Kidney epithelial cell (primary cell): ENCODE measurements at places on chromosomes 12 and 14. TPM values are rescaled to one million over a fixed set of nuclear protein-coding genes. Genes with fewer than 3 reads are reported as not detected.

The SERPINA9 gene
- total RNA-seq = not detected in 2 replicates

The PLEKHD1 gene
- total RNA-seq = 0.41 and 0.84 TPM in 2 replicates

The CYP27B1 gene
- 4.3 and 5.2 TPM in 2 replicates for total RNA-seq

The ST8SIA1 gene
- 0.14 and 0.21 TPM in 2 replicates for total RNA-seq

The KRT6C gene
- not detected in 2 replicates for total RNA-seq

The IL22 gene
- not detected in 2 replicates for total RNA-seq

The KRT6A gene
- total RNA-seq = 0.21 and 0.27 TPM in 2 replicates

The LALBA gene
- total RNA-seq = not detected in 2 replicates

The CMAS gene
- total RNA-seq = 20.4 and 30.2 TPM in 2 replicates

The PPP4R4 gene
- 0.68 and 2.4 TPM in 2 replicates for total RNA-seq

The EPYC gene
- total RNA-seq = not detected in 2 replicates

The TTC9 gene
- 16.5 and 18.1 TPM in 2 replicates for total RNA-seq

The FAIM2 gene
- total RNA-seq = not detected in 2 replicates

- DNase-seq = no peak
Observed at GRCh38 chr12:131753005-131753404, 42.1 kb downstream of the SFSWAP start.

DNA sequence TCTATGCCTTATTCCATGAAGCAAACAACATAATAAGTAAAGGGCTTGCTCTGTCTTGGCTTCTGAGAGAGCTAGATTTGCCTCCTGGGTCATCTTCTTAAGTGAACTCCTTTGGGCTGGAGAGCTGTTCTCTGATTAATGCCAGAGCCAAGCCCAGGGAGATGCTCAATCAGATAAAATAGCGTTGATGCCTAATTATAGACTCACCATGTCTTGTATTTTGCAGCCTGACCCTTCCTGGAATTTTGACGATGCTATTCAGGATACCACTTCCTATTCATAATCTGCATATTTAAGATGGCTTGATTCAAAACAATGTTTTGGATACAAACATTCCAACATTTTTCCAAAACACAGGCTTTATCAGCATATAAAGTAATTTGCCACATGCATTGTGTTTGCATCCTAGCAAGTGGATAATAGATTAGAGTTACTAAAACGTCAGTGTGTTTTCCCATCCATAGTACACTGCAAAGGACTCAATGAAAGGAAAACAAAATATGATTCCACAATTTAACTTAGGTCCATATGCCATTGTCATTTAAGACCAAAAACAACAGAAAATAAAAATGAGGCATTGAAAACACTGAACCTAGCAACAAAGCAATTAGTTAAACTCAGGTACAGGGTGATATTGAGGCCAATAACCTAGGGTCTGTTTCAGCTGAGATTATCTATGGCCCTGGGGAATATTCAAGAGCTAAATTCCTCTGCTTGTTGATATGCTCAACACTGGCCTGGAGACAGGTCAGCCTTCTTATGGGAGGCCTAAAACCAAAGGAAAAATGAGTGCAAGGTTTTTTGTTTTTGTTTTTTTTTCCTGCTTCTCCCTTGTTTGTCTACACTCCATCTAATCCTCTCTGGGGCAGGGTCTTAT is 184.2 kb upstream of the FOXN3 start:
- no peak for DNase-seq

GRCh38 chr14:67962215-67962644 is 142.7 kb downstream of the RAD51B start:
- no peak for DNase-seq

DNA sequence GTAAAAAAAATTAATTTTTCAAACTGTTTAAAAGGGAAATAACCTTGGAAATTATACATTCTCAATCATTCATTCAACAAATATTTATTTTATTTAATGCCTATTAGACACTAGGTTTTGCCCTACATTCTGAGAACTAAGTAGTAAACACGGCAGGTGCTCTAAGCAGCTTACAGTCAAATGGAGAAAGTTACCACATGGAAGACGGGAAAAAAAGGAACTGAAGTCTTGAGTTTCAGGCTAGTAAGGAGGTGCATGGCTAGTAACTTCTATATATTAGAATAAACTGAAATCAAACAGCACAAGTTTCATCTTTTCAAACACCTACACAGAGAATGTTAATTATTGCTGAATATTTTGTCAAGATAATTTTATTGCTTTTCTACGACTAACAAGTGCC is 52.9 kb downstream of the C12orf42 start:
- DNase-seq = no peak

- DNase-seq = no peak
Observed at GRCh38 chr14:76446486-76446885, 70.5 kb downstream of the ESRRB start.

DNA sequence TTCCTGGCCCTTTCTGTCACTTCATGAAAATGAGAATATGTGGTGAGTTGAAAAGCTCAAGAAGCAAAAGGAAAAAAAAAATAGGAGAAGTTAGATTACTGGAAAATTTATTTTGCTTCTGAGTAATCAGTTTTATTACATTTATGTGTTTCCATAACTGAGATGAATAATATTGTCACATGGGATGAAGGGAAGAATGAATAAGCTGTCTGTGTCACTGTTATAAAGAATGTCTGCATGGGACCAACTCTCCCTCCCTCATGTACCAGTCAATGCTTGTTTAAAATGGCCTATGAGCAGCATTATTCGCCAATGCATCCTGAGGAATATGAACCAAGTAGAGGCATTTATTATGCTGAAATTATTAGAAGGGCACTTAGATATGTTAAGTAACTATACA is 246.3 kb downstream of the PRKD1 start:
- no peak for DNase-seq

GRCh38 chr14:23319746-23320583 is 1.3 kb upstream of the PABPN1 start:
- no peak for DNase-seq

GRCh38 chr12:119665164-119665929 is 2.6 kb upstream of the PRKAB1 start:
- DNase-seq = no peak

DNA sequence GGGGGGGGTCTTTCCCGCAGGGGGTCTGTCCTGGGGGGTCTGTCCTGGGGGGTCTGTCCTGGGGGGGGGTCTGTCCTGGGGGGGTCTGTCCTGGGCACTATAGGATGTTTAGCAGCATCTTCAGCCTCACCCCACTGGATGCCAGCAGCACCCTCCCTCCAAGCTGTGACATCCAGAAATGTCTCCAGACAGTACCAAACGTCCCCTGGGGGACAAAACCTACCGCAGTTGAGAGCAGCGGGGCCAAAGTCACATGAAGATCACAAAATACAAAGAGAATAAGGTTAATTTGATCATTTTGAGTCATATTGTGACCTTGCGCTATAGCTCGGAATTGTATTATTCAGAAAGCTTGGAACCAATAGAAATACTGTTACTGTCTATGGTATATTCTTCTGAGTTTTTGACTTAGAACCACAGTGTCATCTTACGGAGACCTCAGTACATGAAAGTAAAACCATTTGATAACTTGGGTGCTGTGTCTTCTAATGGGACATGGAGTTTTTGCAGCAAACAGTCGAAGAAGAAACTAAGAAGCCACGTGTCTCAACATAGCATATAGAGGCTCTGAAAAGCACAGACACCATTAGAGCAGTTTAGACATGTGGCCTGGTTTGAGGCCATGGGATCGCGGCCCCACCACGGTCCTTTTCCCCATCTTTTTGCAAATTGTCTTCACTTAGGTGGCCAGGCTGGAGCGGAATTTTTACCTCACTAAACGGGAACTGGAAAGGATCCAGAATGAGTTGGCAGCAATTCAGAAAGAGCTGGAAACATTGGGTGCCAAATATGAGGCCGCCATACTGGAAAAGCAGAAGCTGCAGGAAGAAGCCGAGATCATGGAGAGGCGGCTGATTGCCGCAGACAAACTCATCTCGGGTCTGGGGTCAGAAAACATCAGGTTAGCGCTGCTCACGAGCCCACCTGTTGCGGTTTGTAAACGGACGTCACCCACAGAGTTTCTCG is 59.9 kb downstream of the CCDC92 start:
- DNase-seq = no peak

DNA sequence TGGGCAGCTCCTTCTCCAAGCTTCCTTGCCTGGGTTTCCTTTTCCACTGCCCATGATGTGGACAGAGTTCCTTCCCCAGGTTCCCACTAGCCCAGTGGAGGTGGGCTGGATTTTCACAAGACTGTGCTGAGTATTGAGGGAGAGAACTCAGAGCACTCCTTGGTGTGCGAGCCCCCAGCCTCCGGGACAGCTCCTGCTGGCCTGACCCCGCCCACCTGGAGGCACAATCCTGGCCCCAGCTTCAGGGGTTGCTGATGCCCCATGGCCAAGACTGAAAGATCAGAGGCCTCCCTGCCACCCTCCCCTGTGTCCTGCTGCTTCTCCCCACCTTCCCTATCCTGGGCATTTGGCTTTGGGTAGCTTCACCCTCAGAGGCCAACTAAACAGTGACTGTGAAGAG is 7.7 kb downstream of the KCNH3 start:
- no peak for DNase-seq

- no peak for DNase-seq
Observed at GRCh38 chr14:23861666-23862065, 91.9 kb upstream of the DHRS4 start.

DNA sequence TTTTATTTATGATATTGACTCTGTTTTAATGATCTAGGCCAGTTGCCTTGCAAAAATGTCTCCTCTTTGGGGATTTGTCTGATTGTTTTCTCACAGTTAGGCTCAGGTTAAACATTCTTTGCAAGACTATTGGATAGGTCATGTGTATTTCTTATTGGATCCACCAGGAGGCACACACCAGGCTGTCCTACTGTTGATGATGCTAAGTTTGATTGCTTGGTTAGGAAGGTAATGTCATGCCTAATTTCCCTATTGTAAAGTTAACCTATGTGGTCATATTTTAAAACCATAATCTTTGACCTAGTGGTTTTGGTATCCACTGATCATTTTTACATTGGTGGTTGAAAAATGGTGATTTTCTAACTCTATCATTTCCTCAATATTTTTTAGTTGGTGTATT is 137.1 kb downstream of the BRMS1L start:
- no peak for DNase-seq

DNA sequence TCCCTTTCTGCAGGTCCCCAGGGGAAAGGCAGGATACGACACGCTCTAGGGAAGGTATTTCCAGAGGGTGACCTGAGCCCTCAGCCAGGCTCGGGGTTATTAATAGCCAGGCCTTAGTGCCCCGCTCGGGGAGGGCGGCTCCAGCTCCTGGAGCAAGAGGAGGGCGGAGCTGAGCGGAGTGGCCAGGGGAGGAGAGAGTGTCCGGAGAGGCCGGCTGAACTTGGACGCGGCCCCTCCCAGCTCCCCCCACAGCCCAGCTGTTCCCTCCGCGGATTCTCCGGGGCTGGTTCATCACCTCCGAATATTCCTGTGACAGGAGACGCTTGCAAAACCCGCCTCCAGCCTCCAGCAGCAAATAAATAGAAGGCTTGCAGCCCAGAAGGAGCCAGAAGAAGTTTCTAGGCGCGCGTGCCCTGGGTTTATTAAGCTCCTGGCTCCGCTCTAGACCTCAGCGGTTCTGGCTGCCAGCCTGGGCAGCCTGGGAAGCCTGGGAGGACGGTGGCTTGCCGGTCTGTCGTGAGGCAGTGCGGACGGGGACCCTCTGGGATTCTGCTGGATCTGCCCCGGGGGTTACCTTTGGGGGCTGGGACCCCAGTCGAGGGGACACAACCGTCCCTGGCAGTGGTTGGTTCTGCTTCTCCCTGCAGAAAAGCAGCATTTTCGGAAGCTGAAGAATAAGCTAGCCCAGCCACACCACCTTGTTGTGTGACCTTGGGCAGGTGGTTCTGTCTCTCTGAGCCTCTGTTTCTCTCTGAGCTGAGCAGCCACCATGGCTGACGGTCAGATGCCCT is at the start of gene HSPB8:
Gene HSPB8 (plus strand): TSS at position 388 of the 791 bp plus-strand sequence. CDS start 382 bp downstream, at position 770.
- peak; percentile 76 for DNase-seq

- DNase-seq = peak; percentile 82
Observed at GRCh38 chr14:103801459-103801858, 45.9 kb downstream of the PPP1R13B start.

GRCh38 chr12:42217656-42218055 is 20.4 kb downstream of the YAF2 start:
- no peak for DNase-seq

- DNase-seq = no peak
Observed at GRCh38 chr12:79710707-79711483, 20.1 kb upstream of the PAWR start.

GRCh38 chr12:3257411-3257810 is 180.2 kb downstream of the TSPAN9 start:
- no peak for DNase-seq

DNA sequence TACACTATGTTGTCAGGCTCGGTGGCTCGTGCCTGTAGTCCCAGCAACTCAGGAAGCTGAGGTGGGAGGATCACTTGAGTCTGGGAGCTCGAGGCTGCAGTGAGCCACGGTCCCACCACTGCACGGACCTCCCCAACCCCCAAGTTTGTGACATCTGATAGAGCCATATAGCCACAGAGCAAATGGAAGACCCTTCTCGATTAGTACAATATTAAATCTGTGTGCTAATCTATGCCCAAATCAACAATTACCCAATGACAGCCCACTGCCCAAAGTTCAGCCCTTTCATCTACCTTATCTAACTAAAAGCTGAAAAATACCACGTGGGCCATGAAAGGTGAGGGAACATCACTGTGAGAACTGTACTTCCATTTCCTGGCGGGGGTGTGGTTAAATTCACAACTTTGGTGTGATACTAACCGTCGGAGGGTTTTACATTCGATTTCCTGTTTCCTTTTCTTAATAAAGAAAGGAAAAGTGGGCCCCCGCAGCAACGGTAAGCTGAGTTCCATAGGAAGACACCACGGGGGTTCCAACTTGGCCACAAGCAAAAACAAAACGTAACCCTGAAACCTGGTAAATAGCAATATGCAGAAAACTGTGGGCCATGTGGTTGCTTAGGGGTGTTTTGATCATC is 31.2 kb upstream of the FOS start:
- no peak for DNase-seq

DNA sequence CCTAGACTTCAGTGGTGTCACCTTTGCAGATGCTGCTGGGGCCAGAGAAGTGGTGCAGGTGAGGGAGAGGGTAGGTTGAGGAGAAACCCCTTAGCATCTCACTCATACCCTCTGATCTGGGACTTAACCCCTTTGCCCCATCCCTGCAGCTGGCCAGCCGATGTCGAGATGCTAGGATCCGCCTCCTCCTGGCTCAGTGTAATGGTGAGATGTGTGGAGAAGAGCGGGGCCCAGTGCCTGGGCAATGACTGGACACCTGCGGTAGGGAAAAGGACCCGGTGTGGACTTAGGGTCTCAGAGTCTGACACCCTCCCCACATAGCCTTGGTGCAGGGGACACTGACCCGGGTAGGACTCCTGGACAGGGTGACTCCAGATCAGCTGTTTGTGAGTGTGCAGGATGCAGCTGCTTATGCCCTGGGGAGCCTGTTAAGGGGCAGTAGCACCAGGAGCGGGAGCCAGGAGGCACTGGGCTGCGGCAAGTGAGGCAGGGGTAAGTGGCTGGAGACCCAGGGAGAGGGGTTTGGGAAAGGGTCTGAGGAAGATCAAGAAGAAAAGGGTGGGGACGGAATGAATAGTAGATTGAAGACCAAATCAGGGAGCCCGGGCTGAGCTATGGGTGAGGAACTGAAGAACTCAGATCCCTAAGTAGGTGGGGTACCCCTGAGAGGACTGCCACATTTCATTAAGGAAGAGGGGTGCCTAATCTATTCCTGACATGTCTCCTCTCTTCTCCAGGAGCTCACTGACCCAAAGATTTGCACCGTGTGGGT is 7.6 kb downstream of the B4GALNT1 start:
- no peak for DNase-seq
